Stimulated activated CD4-positive, alpha-beta T cell treated with anti-CD3 and anti-CD28 coated beads, Interleukin-1b, Interleukin-23, amount 100 ng/mL, for 24 hours (primary cell): ENCODE measurements at places on chromosomes 7 and 10.

DNA sequence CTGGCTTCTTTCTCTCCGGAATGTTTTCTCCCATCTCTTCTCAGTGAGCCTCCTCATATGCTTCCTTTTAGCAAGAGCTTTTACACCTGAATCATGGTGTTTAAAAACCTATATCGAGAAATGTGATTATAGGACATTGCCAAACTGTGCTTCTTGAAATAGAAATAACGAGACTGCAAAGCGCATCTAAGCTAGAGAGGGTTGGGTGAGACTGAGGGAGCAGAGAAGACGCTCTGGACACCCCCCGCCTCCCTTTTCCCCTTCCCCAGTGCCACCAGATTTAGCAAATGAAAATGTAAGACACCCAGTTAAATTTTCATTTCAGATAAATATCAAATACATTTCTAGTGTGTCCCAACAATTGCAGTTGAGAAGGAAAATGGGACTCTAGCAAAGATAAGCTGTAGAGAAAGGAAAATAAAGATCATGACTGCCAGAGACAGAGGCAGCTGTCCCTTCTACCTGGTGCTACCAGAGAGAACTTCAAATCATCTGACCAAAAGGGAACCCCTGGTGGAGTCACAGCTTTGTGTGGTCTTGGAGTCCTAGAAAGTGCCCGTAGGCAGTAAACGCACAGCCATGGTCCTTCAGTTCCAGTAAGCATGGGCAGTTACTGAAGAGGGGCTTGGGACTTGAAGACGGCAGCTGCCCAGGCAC lies 14.6 kb downstream of the GSDME start:
- no peak for DNase-seq

DNA sequence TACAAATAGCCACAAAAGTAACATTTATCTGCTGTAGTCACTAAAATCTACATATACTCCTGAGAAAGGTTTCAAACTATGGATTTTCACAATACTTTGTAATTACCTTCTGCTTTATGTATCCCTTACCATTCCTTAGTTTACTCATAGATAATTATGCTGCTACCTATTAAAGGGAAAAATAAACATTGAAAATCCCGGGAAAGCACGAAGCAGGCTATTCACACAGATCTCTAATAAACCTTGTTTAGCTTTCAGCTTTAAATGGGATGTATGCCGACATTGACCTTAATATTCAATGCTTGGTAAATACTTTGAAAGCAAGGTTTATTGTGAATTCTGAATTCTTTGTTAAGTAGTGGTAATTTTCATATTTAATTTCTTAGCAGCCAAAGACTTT lies 58.5 kb upstream of the SMIM30 start:
- no peak for DNase-seq

- DNase-seq, result no peak
These were observed 160.2 kb downstream of the CREB5 start for GRCh38 chr7:28572321-28573058.

DNA sequence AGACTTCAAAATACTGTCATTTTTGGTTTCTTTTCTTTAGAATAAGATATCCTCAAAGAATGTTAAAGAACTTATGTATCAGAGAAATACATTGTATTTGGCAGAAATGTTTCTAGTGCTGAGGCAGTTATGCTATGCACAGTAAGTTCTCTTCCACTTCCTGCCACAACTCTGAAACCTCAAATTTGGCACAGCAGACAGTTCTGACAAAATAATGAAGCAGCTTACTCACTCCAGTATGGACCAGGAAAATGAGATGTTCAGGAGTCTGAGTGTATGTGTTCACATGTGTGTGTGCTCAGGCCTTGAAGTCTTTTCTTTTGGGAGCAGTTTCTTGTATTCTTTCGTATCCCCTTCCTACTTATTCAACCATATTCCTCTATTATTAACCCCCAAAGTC lies 197.0 kb upstream of the AGK start:
- no peak for DNase-seq

DNA sequence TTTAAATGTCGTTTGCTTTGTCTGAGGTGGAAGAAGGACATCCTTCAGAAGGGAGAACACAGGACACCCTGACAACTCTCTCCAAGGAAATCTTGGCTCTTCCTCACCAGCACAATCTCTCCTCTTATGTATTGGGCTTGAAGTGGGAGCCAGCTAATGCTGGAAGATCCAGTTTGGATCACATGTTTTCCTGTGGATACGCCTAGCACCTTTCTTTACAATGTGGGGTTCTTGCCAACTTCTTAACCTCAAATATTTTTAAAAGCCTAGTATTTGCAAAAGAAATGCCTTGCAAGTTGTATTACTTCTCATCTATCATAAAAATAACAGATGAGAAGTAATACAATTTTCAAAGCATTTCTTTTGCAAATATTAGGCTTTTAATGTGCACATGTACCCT lies 76.4 kb downstream of the FRMD4A start:
- DNase-seq, result no peak

DNA sequence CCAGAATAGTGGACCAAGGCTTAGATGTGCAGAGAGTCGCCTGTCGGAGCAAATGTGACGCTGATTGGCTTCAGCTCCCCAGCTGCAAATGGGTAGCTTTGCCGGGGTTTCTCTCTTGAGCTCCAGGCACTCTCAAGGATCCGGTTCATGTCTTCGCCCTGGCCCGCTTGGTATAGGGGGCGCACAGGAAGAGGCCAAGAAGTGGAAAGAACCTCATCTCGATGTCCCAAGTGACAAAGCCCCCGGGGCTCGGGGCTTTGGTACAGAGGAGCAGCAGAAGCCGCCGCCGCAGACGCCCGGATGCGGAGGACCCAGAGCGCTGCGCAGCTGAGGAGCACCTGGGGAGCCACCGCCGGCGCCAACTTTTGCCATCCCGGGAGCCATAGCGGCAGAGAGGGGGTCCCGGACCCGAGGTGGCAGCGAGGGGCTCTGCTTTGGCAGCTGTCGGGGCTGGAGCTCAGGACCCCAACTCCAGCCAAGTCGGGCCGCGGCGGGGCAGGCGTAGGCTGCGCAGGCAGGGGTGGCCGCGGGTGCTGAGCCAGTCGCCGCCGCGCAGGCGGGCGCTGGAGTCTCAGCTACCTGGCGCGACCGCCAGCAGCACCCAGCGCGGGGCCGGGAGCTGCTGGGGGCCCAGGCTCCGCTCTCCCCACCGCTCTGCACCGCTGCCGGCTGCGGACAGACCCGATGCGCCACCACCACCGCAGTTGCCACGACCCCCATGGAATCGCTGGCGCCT lies 466.6 kb downstream of the XPNPEP1 start:
- DNase-seq, result no peak

- no peak for DNase-seq
These were observed 886.4 kb downstream of the DNAJB9 start for GRCh38 chr7:109456116-109456515.

DNA sequence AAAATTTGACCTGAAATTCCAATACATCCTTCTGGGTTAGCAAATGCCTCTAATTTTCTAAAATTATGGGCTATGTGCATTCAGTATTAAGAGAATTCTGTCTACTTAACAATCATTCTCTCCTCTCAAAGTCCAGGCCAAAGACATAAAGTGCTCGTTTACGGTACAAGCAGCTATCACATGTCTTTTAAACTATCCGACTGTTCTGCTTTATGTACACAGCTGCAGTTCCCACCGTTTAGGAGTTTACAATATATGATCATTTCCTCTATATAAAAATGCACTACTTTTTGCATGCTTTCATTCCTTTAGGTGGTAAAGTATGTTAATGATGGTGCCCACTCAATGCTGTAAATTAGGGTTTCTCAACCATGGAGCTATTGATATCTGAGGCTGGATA lies 34.0 kb downstream of the CDK6 start:
- no peak for DNase-seq

DNA sequence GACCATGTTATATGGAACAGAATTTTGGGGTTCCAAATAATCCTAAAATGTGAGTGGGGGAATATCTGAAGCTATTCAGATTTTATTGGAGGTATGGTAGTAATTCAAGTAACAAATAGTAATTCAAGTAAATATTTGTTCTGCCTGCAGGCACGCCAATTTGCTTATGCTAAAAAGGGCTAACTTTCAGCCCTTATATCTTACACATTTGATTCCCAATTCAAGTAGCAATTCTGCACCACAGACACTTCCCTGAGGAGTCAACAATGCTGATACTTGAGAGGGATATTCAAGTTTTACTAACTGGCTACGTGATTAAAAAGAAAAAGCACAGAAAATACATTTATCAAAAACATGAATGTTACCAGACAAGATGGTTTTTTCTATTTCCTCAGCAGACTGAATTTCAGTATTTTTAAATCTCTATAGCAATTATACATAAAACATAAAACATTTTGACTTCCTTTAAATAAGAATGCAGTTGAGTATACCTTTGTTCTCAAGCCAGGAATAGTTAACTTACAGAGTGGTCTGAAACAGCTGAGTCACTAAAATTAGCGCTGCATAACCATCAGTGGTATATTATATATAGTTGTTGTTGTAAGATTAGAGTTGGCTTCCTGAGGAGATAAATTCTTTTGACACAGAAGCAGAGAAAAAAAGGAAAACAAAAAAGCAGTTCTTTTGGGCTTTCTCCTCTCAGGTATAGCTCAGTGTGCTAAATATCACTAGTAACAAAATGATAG lies 33.9 kb downstream of the MTPN start:
- no peak for DNase-seq

DNA sequence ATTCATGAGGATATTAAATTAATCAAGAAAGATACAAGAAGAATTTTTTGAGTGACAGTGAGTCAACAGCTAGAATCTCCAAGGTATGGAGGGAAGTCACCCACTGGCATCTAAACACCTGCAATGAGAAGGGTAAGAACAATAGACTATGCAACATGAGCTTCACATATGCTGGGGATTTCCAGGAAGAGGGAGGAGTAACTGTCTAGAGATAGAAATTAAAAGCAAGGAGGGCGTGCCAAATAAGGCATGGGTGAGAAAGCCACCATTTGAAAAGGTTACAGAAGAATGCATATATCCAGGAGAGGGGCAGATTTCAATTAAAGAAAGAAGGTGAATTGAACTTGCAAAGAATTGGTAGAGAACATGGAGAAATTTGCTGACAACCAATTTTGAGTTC lies 365.7 kb downstream of the GPR37 start:
- DNase-seq, result no peak

GRCh38 chr7:68457481-68457880 lies 1140.8 kb upstream of the AUTS2 start:
- DNase-seq, result no peak

DNA sequence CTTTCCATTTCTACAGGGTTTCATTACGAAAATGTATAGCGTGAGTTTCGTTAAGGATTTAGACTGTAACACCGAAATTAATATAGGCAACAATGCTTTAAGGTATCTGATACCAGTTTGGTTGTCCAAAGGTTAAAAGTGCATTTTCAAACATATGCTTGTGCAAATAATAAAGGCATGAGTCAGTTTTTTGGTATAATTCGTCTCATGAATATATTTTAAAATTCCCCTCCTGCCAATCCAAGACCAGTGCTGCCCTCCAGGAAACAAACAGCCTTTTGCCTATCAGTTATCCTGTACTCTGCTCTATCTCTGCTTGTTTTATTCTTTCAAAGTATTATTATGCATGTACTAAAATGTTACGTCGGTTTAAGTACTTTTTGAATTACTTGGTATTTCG lies 2.0 kb downstream of the LCOR start:
- no peak for DNase-seq

DNA sequence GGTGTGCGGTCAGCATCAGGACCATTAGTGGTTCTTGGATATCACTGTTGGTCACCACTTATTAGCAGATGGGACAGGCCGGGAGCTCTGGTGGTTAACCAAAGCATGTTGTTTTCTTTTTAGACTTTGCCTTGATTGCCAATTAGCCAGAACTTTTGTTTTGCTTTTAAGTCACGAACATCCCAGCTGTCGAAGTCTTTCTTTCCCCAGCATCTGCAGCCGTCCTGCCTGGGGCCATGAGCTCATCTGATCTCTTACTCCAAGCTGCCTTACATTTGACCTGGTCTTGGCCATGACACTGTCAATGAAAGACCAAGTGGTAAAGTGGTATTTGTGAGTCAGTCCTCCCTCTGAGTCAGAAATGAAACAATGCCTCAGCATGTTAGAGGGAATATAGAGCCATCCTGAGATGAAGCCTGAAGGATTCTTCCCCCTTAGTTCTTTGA lies 53.9 kb upstream of the CREB5 start:
- DNase-seq, result no peak

- no peak for DNase-seq
These were observed 85.9 kb downstream of the FAM204A start for GRCh38 chr10:118256209-118256608.

DNA sequence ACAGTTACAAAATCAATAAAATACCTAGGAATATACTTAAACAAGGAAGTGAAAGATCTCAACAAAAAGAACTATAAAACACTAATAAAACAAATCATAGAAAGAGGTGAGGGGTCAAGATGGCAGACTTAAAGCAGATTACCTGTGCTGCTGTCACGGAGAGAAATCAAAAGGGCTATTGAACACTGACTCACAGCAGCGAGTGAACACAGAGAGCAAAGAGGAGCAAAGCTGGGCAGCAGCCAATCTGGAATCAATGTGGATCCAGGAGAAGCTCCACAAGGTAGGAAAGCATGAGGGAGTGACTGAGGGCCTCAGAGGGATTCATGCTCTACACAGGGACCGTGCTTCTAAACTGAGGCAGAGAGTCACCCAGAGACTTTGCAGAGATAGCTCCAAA lies 562.0 kb upstream of the SEMA3D start:
- DNase-seq, result no peak

- no peak for DNase-seq
These were observed 4.2 kb upstream of the NANOS1 start for GRCh38 chr10:119025336-119025735.

DNA sequence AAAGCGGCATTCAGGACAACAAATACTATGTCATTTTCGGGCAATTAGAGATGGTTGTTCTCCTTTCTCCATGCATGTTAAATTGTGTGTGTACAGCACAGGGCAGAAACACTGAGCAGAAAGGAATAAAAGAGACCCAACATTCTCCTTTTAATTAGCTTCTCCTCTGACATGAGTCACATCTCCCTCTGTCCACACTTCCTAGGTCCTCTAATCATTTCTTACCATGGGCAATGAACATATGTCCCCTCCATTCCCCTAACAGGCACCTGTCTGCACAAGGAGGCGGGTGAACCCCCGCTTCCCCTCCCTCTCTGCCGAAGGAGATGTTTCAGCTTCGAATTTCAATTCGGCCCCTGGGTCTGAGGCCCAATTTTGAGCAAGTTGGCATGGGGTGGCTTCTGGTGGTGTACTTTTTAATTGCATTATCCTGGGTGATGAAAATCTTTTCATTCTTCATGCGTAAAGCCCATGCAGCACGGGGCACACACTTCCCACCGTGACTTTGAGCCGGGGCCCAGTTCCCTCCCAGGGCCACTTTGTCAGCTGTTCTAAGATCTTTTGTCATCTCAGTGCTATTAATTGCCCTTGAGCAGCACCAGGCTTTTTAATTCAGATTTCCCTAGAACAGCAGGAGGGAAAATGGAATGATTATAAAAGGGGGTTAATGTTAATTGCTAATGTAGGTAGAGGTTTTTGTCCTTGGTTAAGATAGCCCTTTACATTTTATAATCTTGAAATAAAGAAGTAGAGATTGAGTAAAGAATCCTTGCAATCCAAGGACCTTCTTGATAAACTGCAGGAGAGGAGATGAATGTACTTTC lies 219.5 kb upstream of the NRP1 start:
- no peak for DNase-seq
